ENCODE measurements at places on chromosomes 12 and 14.

GRCh38 chr14:87971010-87971409 is 22.0 kb downstream of the GALC start:
- no peak for DNase-seq

- DNase-seq, result no peak
These were observed 84.1 kb upstream of the MON2 start for GRCh38 chr12:62382526-62382925.

DNA sequence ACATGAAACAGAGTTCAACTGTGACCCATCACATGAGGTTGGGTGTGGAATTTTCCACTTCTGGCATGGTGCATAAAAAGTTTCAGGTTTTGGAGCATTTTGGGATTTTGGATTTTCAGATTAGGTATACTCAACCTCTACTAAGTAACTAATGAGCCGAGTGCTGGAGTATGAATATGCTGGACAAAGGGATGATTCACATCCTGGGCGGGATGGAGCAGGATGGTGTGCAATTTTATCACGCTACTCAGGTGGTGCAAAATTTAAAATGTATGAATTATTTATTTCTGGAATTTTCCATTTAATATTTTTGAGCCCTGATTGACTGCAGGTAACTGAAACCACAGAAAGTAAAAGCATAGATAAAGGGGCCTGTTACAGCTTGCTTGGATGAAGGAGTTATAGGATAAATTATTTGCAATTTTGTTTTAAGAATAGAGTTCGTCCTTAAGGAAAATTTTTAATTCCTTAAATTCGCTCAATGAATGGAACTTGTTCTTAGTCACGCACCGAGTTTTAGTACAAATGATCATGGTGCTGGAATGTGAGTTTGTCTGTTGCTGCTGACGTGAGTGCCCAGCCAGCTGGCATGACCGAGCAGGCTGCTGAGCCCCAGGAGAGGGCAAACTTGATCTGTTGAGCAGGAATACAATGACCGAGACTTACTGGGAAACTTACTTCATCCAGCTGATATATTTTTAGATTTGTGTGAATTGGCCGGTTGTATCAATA is 176.3 kb downstream of the ESR2 start:
- no peak for DNase-seq

DNA sequence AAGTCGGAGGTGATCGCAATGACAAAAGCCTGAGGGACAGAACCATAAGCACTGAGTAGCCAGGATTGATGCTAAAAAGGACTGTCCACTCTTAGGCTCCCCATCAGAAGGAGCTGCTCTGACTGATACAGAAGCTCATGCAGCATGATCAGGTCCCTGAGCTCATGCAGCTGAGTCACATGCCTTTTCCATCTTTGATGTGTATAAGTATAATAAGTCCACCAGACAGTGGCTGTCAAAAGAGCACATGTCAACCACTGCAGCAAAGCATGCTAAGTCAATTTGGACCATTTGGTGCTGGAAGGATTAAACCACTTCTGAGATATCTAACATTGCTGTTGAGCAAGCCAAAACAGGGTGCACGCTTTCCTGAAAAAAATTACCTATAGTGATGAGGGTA is 144.1 kb downstream of the NTF3 start:
- DNase-seq, result no peak

Measured in NCI-H345 (cell line).